BJ (cell line): ENCODE measurements at places on chromosomes 13 and 19.

DNA sequence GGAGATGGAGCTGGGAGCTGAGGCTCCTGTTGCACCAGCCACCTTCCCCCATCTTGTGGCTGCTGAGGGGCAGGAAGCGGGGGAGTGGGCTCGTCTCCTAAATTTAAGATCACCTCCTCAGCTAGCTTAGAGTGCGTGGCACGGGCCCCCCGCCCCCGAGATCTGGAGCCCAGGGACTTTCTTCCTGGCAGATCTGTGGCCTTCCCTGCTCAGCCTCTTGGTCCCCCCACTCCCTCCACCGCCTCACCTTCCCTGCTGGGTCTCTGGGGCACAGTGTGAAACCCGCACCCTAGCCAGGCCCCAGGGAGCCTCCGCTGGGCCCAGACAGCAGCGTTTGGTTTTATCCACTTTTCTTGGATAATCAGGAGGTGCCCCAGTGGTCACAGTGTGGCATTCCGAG lies 35.9 kb downstream of the MAU2 start:
- DNase-seq, result no peak

DNA sequence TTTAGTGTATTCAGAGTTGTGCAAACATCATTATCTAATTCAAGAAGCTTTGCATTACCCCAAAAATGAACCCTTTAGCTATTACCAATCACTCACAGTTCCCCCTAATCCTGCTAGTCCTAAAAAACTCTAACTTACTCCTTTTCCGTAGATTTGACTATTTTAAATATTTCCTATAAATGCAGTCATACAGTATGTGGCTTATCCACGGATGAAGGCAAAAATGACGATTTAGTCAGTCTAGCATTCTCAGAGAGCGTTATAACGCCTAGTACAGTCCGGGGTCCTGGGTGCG lies 587 bp upstream of the ZNF383 start:
- no peak for DNase-seq

- DNase-seq, result no peak
Observed at GRCh38 chr19:33520844-33521479, 629 bp downstream of the PEPD start.

DNA sequence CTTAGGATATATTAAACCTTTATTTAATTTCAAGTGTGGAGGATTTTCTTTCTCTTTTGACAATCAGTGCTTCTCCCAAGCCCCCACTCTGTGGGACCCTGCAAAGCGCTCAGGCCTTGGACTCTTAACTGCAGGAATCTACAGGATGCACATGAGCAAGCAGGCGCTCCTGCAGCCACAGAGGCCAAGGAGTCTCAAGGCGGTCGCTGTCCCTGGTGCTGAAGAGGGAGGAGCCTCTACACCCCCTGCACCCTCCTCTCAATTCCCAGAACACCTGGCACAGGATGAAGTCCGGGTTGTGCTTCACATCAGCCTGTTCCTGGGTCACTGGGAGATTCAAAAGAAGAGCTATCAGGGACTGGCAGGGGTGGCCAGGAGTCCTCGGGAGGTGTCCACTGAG lies 13.5 kb downstream of the OR10H4 start:
- no peak for DNase-seq

DNA sequence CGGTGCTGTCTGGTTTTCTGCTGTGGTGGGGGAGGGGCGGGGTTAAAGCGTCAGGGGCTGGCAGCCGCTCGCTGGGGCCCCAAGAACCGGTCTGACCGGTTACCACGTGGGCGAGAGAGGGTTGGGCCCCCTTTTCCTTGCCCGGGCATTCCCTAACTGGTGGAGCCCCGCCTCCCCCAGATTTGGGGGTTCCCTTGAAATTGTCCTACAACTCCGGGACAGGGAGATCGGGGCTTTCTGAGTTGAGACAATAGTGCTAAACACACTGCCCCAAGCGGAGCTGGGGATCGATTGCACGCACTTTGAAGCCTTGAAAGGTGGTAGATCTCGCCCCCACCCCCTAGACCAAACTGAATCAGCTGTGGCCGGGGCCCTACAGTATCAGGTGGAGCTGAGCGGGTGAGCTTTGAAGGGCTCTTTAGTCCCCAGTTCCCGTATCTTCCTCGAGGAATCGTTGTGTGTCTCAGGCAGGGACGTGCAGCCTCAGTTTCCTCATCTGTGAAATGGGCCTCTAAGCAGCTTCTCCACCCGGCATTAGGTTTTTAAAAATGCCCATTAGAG lies 4.8 kb downstream of the IER2 start:
- DNase-seq, result no peak

- DNase-seq, result no peak
Observed at GRCh38 chr13:27562457-27562856, 57.9 kb downstream of the LNX2 start.

DNA sequence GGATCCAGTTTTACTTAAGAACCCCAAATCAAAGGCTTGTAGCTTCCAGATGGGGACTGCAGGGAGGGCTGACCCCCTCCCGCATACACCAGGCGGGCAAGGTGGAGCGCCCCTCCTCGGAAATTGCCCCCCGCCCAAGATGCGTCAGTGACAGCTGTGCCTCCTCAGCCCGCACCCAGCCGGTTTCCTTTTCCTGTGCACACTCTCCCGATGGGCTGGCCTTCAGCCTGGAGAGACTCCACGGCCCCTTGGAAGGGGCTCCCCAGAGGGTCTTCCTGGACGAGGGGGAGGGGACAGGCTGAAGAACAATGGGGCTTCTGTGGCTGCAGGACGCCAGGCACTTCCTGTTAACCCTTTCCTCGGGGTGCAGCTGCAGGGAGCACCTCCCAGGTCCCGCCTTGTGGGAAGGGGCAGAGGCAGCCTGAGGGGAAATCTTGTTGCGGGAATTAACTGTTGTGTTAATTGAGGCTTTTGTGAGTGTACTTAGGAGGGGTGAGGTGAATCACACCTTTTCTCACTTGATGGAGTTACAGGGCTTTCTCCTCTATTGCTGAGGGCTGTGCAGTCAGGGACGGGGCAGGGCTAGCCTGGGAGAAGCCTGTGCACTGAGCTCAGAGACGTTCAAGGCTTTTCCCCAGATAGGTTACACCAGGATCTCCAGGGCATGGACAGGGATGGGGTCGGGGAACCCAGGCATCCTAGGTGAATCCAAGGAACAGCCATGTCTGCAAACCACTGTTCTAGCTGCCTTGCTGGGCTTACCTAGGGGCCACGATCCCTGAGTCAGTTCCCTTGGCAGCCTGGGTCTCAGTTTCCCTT lies 14.3 kb downstream of the IER2 start:
- DNase-seq, result no peak

GRCh38 chr13:91879360-91879759 lies 480.9 kb downstream of the GPC5 start:
- DNase-seq, result no peak

DNA sequence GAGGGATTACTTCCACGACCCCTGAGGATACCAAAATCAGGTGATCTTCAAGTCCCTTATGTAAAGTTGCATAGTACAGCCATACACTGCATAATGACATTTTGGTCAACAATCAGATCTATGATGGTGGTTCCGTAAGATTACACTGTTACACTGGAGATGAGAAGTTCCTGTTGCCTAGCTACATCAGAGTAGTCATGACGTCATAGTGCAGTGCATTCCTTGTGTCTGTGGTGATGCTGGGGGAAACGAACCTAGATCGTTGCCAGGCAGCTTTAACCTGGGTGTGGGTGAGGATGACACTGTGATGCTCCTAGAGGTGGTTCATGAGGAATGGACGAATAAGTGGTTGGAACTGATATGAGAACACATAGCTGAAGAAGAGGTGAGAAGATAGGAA lies 9.1 kb downstream of the ZNF610 start:
- no peak for DNase-seq

DNA sequence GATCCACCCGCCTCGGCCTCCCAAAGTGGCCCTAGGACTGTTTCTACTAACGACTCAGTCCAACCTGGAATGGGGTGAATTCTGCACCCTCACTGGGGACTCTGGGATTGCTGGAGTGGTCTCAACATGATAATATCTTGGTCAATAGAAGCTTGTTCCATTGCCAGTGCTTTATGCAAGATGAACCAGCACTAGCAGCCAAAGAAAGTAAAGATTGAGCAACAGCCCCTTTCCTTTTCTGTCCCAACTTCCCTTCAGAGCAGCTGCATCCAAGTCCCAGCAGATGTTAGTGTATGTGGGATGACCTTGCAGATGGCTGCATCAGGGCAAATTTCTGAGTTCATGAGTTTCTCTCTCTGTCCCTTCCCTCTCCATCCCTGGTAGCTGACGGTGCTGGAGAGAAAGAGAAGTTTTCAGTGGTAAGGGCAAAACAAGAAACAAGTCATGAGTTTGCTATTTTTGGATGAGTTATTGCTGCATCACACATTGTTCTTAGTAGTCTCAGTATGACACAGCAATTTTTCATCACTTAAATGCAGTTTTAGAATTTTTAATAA lies 183.6 kb upstream of the EDNRB start:
- DNase-seq, result peak; percentile 8

GRCh38 chr13:77465603-77466195 lies 69.8 kb upstream of the SCEL start:
- no peak for DNase-seq

DNA sequence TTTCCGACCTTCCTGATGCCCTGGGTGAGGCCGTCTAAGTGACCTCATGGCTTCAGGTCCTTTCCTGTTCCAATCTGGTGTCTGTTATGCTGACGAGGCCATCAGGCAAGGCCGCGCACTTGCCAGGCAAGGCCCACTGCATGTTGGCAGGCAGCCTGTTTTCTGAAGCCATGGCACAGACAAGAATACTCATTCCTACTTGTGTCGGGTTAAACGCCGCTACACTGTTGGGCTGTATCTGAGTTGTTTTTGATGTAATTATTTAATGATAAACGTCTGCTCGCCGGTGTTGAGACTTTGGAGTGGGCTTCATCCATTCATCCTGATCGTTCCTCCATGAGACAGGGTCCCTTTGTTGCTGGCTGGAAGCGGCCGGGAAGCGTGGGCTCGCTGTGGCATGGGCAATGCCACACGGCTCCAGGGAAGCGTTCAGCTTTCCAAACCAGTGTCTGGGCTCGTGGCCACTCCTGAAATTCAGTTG lies 92.1 kb downstream of the ATP11A start:
- no peak for DNase-seq

GRCh38 chr19:8592231-8593009 lies 15.2 kb upstream of the MYO1F start:
- DNase-seq, result peak; percentile 71

- peak; percentile 41 for DNase-seq
Observed at GRCh38 chr19:14118165-14119051, 846 bp upstream of the PRKACA start.

DNA sequence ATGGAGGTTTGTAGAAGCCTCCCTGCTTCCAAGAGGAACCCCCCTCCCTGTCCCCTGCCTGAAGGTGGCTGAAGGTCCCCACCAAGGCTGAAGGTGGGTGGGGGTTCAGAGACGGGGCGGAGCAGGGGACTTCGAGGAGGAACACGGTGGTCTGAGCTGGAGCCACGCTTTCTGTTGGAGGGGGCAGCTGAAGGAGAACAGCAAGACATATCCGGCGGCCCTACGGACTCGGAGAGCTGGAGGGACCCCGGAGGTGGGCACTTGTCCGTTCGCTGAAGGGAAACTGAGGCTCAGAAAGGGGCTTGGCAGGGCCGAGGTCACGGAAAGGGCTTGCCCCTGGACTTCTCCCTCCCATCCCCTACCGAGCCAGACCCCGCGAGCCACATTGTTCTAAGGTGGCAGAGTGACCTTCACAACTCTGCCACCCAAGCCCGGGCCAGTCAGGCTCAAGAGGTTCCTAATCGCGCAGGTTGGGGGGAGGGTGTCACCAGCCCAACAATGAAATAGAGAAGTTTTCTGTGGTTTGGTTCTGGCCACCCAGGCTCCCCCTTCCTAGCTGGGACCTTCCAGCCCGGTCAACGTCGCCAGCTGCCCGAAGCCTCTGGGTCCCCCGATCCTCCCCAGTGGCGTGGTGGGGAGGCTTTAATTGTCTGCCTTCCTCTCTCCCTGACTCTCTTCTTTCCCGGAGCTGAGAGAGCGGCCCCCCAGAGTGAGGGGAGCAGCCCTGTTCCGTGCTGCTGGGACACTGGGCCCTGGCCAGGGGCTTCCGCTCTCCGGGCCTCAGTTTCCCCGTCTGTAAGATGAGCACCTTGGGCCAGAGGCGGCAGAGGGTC lies 15.5 kb upstream of the KCNN1 start:
- DNase-seq, result no peak

DNA sequence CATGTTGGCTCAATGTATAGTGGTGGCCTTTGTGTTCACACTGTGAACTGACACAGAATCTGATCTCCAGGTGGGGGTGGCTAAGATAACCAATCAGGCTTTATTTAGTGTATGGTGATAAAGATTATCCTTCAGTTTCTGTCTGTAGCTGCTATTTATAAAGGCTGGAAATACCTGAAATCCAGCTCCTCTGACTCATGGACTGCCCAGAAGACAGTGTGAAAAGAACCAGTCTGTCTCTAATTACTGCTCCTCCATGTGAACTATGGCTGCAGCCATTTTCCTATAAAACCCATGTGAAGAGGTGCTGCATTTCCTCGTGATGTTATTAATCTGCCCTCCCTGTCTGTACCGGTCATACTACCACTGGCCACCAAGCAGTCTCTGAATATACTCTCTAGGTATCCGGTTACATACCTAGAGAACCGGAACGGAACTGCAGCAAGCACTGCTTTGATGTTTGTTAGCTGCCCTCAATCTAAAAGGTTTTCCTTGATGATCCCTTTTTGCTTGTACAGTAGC lies 238.0 kb downstream of the LHFPL6 start:
- DNase-seq, result no peak

DNA sequence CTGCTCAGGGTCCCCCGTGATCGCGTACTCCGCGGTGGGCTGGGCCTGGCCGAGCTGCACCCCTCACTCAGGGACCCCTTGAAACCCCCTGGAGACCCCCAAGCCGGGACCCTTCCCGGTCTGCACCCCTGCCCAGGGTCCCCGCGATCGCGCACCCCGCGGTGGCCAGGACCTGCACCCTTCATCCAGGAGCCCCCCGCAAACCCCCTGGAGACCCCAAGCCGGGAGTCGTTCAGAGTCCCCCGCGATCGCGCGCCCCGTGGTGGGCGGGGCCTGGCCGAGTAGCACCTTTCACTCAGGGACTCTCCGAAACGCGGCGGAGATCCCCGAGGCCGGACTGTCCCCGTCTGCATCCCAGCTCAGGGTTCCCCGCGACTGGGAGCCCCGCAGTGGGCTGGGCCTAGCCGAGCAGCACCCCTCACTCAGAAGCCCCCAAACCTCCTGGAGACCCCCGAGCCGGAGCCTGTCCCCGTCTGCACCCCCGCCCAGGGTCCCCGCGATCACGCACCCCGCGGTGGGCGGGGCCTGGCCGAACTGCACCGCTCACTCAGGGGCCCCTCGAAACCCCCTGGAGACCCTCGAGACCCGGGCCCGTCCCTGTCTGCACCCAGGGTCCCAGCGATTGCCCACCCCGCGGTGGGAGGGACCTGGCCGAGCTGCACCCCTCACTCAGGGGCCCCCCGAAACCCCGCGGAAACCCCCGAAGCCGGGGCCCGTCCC lies 748 bp downstream of the LMNB2 start:
- DNase-seq, result no peak

GRCh38 chr19:3765121-3765520 lies 2.6 kb downstream of the MRPL54 start:
- no peak for DNase-seq
